ENCODE measurements at places on chromosomes 13 and 19. TPM values are rescaled to one million over a fixed set of nuclear protein-coding genes. Genes with fewer than 3 reads are reported as not detected.

DNA sequence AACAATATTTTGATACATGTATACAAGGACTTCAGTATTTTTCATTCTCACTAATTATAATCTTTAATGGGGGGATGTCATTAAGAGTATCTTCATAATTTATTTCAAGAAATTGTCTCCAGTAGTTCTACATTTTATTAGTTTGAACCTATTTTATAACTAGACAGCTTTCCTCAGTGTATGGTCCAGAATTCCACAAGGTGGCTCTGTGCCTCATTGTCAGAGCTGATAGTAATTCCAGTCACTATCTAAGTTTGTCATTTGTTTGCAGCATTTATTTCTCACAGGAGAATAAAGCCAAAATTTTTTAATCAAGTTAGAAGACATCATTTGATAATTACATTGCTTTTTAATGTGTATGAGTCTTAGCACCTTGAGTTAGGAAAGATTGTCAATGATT is 1633.0 kb upstream of the PCDH20 start:
- DNase-seq, result no peak

DNA sequence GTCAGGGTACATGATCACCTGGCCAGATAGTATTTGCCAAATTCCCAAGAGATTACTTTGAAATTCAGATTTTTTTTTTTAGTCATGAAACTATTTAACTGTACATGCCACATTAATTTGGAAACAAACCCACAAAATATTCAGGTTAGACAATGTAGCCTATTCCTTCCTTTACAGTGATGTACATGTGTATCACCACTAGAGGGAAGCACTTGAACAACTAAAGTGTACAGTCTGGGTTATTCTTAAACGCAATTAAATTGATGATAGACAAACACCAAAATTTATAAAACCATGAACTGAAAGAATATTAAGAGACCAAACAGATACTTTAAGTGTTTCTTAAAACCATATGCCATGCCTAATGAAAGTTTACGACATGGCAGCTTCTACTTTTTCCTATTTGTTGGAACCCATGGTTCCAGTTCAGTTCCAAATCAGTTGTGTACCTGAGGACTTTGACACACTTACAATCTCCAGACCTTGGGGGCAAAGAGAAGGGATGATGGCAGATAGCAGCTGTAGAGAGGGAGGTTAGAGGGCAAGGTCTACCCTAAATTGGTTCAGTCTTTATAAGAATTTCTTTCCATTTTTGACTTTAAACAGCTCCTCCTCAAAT is 52.8 kb downstream of the TNFSF13B start:
- DNase-seq, result no peak

DNA sequence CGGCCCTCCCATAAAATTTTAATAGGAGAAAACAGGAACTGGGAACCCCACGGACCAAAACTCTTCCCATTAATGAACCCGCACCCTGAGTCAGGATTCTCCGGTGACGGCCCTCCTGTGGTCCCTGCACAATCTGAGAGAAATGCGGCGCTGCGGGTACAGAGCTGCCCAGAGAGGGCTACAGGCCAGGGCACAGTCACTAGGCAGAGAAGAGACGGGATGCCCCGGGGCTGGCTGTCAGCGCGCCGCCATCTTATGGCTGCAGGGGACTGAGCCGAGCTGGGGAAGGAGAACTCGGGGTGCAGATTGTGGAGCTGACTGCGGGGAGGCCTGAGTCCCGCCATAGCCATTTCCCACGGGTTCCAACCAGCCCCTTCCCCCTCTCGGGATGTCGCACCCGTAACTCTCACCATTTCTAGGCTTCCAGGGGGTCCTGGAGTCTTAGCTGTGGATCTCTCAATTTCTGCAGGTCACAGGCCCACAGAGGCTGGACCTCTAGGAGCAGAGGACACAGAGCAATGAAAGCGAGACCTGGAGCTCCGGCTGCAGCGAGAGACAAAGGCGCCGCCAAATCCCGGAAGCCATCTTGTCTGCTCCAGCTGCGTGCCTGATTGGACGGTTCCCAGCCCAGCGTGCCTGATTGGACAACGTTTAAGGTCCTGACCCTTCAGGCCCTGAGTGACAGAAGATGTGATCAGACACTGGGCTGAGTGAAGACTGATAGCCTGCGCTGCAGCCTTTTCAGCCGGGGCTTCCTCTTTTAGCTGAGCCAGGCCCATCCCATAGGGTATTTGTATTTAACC is at the start of gene ZNF675:
Gene ZNF675, minus strand, starts transcription at position 592 of the 803 bp plus-strand sequence. Its CDS starts 179 bp downstream, at position 413.
- peak; percentile 94 for DNase-seq

DNA sequence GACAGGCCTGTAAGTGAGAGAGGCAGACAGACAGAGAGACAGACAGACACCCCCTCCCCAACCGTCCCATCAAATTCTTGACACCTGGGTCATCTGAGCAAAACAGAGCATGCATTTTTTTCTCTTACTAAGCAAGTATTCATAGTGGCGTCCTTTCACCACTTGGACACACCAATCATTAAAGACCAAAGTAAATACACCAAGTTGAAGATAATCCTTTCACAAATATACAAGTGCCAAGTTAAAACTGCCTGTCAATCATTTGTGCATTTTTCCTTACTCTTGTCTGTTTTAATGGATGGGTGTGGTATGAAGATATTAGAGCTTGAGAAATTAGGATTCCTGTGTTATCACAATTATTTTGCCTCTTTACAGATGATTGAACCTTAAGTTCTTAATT is 337.3 kb downstream of the ATP8A2 start:
- DNase-seq, result no peak

- no peak for DNase-seq
These were observed 691.1 kb upstream of the SPRY2 start for GRCh38 chr13:81031996-81032395.

- no peak for DNase-seq
These were observed 335.5 kb downstream of the TBC1D4 start for GRCh38 chr13:75146436-75146835.

- DNase-seq, result no peak
These were observed 19.1 kb downstream of the IRGC start for GRCh38 chr19:43735013-43735412.

GRCh38 chr19:56678205-56678604 is 6.6 kb upstream of the ZNF835 start:
- DNase-seq, result no peak

GRCh38 chr19:823565-824121 is 1.9 kb upstream of the PLPPR3 start:
- DNase-seq, result no peak

Gene KCTD4
- 26.3 TPM for total RNA-seq

Data from sciatic nerve (tissue), 2 donors.